CD4-positive, alpha-beta T cell treated with Interleukin-2 at 100 ng/mL for 4 hours (primary cell): ENCODE measurements at places on chromosomes 4 and X.

GRCh38 chrX:2311501-2311900, 189.3 kb downstream of the DHRSX start:
- DNase-seq = no peak

GRCh38 chr4:168919706-168920324, 90.2 kb downstream of the CBR4 start:
- DNase-seq = no peak

GRCh38 chr4:68954126-68954525, 2.5 kb upstream of the UGT2A3 start:
- no peak for DNase-seq

DNA sequence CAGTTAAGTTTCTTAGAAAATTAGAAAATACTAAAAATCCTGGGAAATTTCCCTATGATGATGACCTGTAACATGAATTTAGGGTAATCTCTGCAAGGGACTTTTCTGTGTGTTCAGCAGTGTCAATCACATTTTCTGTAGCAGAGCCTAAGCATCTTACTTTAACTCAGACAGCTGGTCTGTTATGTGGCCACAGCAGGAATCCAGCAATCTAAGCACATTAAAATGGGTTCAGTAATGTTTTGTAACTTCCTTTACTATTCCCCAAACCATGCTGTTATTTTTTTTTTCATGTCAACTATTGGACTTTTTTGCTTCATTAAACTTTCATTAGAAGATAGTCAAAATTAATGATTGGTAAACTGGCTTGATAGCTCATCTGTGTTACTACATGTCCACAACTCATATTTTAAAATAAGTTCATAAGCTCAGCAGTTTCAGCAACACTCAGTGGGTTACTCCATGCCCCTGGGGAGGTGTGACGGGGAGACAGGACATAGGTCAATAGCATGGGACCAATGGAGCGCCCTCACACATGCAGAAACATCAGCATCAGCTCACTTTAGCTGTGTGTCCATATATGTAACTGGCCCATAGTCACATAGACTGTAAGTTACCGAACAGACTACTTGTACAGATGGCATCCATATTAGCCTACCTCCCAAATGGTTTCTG, 168.0 kb upstream of the PACRGL start:
- DNase-seq = no peak

DNA sequence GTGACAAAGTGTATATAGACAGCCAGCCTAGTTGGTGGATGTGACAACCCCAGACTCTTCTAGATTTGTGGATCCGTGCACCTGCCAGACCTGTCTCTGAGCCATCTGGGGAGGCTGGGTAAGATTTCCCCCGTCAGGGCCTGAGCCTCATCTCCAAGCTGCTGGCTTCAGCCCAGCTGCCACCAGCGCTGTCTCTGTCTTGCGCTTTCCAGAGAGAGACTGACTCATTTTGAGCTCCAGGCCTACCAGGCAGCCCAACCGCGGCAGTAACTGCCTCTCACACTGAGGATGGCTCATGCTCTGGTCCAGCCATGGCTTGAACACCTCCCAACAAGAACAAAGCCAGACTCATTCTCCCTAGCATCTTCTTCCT, 26.4 kb downstream of the NOP14 start:
- DNase-seq = peak; percentile 68
